ENCODE measurements at places on chromosomes 6 and 20. TPM values are rescaled to one million over a fixed set of nuclear protein-coding genes. Genes with fewer than 3 reads are reported as not detected.

The OSBPL2 gene
- total RNA-seq, result 27.2 TPM

The BPIFB4 gene
- total RNA-seq, result not detected

The LAMA4 gene
- 47.1 TPM for total RNA-seq

The SALL4 gene
- total RNA-seq, result not detected

The DACT2 gene
- 2.0 TPM for total RNA-seq

The CGA gene
- not detected for total RNA-seq

The SEL1L2 gene
- not detected for total RNA-seq

The HCK gene
- 9.2 TPM for total RNA-seq

The PLAGL2 gene
- 8.1 TPM for total RNA-seq

The PRL gene
- total RNA-seq, result not detected

The COL11A2 gene
- total RNA-seq, result 0.63 TPM

The ALDH5A1 gene
- 10.0 TPM for total RNA-seq

The EBF4 gene
- 2.5 TPM for total RNA-seq

The HLA-DQA1 gene
- total RNA-seq, result 2.9 TPM

The UST gene
- total RNA-seq, result 4.3 TPM

The RIMS1 gene
- 1.3 TPM for total RNA-seq

The MYLK4 gene
- total RNA-seq, result 3.6 TPM

The XKR7 gene
- not detected for total RNA-seq

The ARMC12 gene
- total RNA-seq, result not detected

The ACTL10 gene
- 0.79 TPM for total RNA-seq

The ZSCAN16 gene
- total RNA-seq, result 1.2 TPM

The CHRNA4 gene
- total RNA-seq, result not detected

The COL12A1 gene
- total RNA-seq, result 29.7 TPM

The SEMG1 gene
- total RNA-seq, result not detected

The ENPP4 gene
- total RNA-seq, result 24.5 TPM

The RCAN2 gene
- total RNA-seq, result 210 TPM

The SLC17A2 gene
- total RNA-seq, result not detected

The B3GAT2 gene
- not detected for total RNA-seq

The LGSN gene
- total RNA-seq, result not detected

The TEAD3 gene
- 19.3 TPM for total RNA-seq

The B4GALT5 gene
- 17.7 TPM for total RNA-seq

The PPIL6 gene
- total RNA-seq, result 9.1 TPM

The KHDC1L gene
- not detected for total RNA-seq

The PSMB1 gene
- total RNA-seq, result 188 TPM

The GJA10 gene
- not detected for total RNA-seq

The ECHDC1 gene
- 37.3 TPM for total RNA-seq

The TUBB2A gene
- 33.8 TPM for total RNA-seq

The FAM83C gene
- not detected for total RNA-seq
